ENCODE measurements at places on chromosomes 12 and 14. TPM values are rescaled to one million over a fixed set of nuclear protein-coding genes. Genes with fewer than 3 reads are reported as not detected.

The SLC2A13 gene
- total RNA-seq, result 5.5 TPM

The RPL10L gene
- not detected for total RNA-seq

The OR10P1 gene
- total RNA-seq, result not detected

The GPRC5A gene
- total RNA-seq, result 0.77 TPM

The DERA gene
- total RNA-seq, result 20.2 TPM

Measured in left ventricle myocardium inferior (tissue), 1 donor.